ENCODE measurements at places on chromosomes 6 and 20.

GRCh38 chr6:104705095-104705707 is 154.5 kb downstream of the HACE1 start:
- DNase-seq, result no peak

- DNase-seq, result no peak
Measured at GRCh38 chr6:52788478-52788877, 15.1 kb downstream of the GSTA1 start.

- DNase-seq, result no peak
Measured at GRCh38 chr6:41780551-41781365, at the start of gene PRICKLE4. PRICKLE4 (plus strand) TSS chr6:41780782; CDS start chr6:41783474, 2,692 bp downstream.

DNA sequence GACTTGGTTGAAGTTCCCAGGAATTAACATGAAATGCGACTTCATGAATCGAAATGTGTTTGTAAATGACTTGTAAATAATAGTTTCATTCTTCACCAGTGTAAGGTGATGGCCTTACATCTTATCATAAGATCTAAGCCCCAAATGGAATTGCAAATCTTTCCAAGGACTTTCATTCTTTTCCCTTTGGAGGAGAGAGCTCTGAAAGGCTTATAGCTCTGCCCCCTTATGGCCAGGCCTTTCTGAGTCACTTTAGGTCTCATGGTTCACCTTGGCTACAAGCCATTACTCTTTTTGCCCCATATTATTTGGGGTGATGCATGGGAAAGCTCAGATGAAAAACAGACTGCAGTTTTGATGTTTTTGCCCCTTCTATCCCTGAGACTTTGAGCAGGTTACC is 209.1 kb upstream of the BMP2 start:
- no peak for DNase-seq

- DNase-seq, result peak; percentile 56
Measured at GRCh38 chr20:58703765-58704371, 11.3 kb downstream of the NPEPL1 start.

GRCh38 chr6:76742919-76743318 is 670.5 kb upstream of the IMPG1 start:
- DNase-seq, result no peak

DNA sequence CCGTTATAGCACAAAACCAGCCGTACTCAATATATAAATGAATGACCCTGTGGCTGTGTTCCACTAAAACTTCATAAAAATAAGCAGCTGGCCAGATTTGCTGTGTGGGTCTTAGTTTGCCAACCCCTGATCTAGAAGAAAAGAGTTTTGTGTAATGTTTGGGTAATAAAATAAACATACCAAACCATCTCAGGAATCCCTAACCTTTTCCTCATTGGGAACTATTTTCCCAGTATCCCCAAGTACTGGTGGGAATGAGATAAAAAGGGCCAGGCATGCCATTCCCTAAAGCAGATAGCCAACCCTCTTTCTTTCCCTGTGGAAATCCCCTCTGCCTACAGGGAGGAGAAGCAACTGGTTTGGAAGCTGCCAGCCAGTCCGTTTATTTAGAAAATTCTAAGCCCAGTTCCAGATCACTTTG is 169.1 kb upstream of the AKAP12 start:
- DNase-seq, result peak; percentile 32

DNA sequence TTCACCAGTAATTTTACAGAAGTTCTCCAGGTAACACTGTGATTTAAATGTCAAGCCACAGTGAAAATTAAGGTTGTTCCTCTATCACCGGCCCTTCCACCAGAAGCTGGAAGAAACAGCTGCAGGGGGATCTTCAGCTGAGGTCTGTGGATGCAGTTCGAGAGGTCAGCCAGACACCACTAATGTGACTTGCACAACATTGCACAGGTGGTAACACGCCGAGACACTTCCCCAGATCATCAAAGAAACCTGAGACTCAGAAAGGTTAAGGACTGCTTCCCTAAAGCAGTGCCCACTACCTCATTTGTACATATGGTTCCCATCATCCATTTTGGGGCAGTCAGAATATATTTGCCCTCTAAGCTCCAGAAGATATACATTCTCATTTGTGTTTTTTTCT is 8.1 kb upstream of the SERPINB9 start:
- no peak for DNase-seq

DNA sequence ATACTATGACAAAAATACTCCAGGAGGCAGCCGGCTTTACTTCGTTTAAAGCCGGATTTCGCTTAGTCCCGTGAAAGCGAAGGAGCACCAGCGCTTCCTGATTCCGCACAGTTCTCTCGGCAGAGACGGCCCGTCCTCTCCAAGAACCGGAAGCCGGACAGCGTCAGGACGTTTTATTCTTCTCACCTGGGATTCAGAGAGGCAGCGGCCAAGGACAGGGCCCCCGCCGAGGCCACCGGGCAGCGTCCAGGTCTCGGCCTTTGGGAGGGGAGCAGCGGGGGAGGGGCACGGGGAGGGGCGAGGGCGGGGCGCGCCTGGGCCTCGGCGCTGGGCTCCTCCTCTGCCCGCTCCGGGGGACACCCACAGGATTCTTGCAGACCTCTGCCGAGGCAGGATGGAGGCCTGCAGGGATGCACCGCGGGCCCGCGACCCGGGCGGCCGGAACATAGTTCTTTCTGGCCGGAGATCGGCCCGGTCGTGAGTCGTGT is 2.8 kb upstream of the DIDO1 start:
- DNase-seq, result no peak

GRCh38 chr6:45424451-45424861 is 46.7 kb upstream of the SUPT3H start:
- no peak for DNase-seq

- DNase-seq, result no peak
Measured at GRCh38 chr6:10901770-10902169, 14.9 kb downstream of the SYCP2L start.

DNA sequence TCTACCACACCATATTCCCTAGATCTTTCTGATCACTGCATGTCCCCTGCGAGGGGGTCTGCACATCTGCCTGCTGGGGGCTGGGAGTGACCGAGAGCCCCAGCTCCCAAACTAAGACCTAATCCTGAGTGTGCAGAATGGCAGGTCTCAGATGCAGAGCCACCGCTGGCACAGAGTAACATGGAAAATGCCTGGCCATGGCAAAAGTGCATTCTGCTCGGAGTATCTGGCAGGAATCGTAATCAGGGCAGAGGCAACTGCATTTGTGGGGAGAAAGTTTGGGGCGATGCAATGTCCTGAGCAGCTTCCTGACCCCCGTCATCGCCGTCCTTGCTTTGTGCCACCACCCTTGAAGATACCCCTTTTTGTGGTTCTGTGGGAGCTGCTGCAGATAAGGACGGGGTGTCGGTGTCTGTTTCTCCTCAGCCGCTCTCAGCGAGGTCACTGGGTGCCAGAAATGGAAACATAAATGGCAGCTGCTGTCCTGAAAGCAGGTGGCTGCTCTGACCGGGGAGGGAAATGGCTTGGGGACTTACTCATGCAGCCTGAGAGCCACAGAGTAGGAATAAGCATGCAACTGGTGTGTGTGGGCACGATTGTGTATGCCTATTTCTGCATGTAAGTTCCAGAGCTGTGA is 157.9 kb downstream of the LY86 start:
- no peak for DNase-seq

DNA sequence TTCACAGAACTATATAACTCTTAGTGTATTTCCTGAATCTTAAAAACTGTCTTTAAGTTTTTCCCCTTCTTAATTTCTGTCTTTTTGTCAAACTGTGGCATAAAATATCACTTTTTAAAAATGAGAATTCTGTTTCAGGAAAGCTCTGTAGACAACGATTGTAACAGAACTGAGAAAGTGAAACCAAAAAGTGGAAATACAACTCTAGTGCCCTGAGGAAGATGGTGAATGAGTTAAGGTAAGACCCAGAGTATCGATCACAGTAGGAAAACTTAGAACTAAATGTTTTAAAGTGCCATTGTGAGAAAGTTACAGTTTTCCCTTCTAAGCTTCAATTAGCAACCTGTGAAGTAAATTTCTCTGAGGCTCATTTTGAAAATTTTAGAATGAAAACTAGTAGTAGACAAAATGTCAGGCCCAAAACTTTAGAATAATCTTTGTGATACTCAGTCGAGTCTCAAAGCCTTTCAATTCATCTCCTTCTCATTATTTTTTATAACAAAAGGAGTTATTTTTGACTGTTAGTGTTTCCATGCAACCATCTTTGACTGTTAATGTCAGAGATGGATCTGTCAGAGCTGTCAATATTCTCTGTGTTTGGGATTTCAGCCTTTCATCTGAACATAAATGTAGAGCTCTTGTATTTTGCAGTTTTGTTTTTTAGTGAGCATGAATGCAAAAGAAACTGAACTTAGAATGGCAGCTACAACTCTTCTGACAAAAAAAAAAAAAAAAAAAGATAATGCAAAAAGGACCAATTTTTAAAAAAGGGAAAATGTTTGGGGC is 19.0 kb upstream of the TRDN start:
- DNase-seq, result no peak

- DNase-seq, result no peak
Measured at GRCh38 chr6:112939563-112939962, 592.4 kb downstream of the RFPL4B start.
